ENCODE measurements at places on chromosomes 16 and 17.

GRCh38 chr17:80952291-80952690, 39.4 kb upstream of the CHMP6 start:
- no peak for DNase-seq

- DNase-seq, result no peak
These were observed 488 bp downstream of the SENP3 start for GRCh38 chr17:7562208-7562605.

GRCh38 chr17:34663714-34664113, 84.3 kb downstream of the TMEM132E start:
- no peak for DNase-seq

DNA sequence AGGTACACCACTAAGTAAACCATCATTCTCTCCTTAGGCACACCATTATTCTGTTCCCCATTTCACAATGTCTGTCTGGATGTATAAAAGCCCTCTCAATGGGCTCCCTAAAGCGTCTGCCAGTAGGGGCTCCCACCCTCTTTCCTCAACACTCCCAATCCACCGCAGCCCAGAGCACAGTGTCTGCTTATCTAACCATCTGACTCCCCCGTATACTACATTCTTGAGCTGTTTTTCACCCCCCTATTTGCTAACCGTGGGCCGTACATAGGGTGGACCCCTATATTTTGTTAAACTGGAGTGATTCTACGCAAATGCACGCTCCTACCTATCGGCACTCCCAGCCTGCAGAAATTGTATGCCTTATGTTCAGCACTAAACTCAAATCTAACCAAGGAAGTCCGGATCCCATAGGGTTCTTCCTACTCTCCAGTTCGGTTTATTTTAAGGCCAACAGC, 685 bp upstream of the PSMD3 start:
- peak; percentile 46 for DNase-seq

- no peak for DNase-seq
These were observed 130.6 kb downstream of the NLK start for GRCh38 chr17:28173031-28173561.

DNA sequence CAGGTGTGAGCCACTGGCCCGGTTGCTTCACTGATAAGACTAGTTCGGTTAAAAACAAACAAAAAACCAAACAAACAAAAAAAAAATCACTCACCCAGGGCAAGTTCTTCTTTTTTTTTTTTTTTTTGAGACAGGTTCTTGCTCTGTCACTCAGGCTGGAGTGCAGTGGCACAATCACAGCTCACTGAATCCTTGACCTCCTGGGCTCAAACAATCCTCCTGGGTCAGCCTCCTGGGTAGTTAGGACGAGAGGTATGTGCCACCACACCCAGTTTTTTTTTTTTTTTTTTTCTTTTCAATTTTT, 119.5 kb upstream of the CORO6 start:
- no peak for DNase-seq

DNA sequence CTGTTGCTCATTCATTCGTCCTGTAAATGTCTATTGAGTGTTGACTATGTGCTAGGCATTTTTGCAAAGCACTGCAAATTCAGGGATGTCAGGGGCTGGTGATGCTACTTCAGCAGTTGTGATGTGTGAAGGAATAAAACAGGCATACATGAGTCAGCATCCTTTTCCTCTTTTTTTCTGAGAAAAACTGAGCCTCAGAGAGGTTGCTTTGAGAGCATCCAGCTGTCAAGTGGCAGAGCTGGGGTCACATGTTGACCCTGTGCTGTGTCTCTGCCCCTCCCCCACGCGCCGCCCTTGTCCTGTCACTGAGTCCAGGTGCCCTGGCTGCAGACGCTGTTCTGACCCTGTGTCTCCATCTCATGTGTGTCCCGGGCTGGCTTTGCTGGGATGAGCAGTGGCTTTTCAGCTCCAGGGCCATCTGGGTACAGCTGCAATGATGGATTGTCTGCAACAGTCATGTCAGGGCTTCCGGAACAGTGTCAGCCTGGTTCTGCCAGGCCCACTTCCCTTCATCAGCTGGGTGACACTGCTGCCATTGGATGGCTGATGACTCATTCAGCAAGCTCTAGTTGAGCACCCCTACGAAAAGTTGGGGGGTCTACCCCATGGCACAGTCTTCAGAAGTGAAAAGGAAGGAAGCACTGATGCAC, 14.9 kb downstream of the SEC14L5 start:
- DNase-seq, result no peak
